ENCODE measurements at places on chromosomes 3 and 15. TPM values are rescaled to one million over a fixed set of nuclear protein-coding genes. Genes with fewer than 3 reads are reported as not detected.

- no peak for DNase-seq
Observed at GRCh38 chr3:144053121-144053520, 81.5 kb downstream of the DIPK2A start.

The RLBP1 gene
- not detected for total RNA-seq

DNA sequence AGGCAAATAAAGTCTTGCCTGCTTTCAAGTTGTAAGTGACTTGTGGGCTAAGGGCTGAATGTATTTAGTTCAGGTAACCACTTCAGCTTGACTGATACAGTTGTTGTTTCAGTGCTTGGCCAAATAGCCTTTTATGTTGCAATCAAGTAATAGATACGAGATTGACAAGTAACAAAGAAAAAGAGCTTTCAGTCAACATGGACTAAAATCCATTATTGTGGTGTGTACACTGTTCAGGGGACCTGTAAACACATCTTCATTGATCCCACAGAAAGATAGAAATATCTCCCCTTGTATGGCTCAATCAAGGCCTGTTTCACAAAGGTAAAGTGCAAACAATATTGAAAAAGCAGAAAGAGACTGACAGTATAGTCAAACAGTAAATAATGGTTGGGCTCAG lies 224.8 kb upstream of the TMCO5A start:
- no peak for DNase-seq

- DNase-seq: no peak
Observed at GRCh38 chr3:12759693-12760565, 870 bp upstream of the TMEM40 start.

DNA sequence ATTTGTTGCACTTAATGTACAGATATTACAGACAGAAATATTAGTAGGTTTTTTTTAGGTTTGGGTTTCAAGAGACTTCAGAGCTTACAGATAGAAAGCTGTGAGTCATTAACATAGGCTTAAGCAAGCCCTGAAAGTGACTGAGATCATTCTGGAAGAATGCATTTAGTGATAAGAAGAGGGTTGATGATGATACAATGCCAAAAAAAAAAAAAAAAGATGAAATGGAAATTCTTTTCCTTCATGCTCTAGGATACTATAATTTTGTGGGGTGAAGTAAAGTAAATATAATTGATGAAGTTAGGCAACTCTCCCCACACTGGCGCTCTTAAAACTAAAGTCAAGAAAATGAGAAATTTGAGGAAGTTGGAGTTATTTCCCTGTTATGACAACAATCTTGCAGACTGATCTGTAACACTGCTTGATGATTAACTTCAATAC lies 169.4 kb upstream of the ZNF385D start:
- no peak for DNase-seq

DNA sequence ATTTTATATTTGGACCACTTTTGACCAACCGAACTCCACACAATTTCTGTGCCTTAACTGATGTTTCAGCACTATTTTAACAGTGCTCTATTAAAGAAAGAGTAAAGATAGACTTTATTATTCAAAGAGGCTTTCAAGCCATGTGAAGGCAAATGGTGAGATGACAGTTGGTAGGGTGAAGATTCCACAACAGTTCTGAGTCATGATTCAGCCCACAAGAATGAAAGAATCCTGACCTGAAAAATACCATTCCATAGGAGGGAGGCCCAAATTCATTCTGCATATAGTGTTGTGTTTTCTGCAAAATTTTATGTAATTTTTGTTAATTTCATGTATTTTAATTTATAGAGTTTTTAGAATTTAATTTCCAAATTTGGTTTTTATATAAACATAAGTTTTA lies 135.6 kb upstream of the STAC start:
- DNase-seq: no peak

The C3orf49 gene
- not detected for total RNA-seq

DNA sequence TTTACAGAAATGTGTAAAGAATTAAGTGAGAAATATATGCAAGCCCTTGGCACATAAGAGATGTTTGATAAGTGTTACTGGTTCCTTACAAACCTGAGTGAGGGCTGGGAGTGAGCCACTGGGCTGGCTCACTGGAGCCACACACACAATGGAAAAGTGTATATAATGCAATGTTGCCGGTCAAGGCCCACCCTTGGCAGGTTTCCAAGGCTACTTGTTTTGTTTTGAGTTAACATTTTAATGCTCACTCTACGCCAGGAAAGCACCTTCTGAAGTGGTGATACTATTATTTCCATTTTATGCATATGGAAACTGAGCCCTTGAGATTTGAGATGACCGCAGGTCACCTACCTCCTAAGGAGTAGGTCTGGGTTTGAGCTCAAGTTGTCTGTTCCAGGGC lies 71.8 kb upstream of the FHIT start:
- no peak for DNase-seq

GRCh38 chr3:182807061-182807460 lies 13.8 kb downstream of the ATP11B start:
- DNase-seq: no peak

DNA sequence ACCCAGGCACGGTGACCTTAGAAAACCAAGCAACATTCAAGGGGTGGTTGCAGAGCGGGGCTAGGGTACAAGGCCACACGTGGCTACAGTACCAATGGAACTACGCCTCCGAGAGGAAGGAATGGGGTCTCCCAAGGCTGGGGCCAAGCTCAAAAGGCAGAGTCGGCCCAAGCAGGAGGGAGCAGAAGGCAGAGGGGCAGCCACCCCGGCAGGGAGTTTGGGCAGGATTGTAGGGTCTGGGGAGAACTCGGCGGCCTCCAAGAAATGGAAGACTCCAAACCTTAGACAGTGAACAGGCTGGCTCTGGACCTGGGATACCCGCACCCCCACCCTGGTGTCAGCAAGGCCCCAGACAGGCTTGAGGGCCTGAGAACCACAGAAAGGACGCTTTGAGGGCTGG lies 28.7 kb downstream of the ATRIP start:
- no peak for DNase-seq

All from naive thymus-derived CD4-positive, alpha-beta T cell (primary cell).